ENCODE measurements at places on chromosomes 1 and 21. TPM values are rescaled to one million over a fixed set of nuclear protein-coding genes. Genes with fewer than 3 reads are reported as not detected.
A peak's percentile ranks its signal among the peaks of the same experiment; 100 is the strongest.

GRCh38 chr1:1625824-1626206, 6.2 kb upstream of the MMP23B start:
- DNase-seq: no peak

DNA sequence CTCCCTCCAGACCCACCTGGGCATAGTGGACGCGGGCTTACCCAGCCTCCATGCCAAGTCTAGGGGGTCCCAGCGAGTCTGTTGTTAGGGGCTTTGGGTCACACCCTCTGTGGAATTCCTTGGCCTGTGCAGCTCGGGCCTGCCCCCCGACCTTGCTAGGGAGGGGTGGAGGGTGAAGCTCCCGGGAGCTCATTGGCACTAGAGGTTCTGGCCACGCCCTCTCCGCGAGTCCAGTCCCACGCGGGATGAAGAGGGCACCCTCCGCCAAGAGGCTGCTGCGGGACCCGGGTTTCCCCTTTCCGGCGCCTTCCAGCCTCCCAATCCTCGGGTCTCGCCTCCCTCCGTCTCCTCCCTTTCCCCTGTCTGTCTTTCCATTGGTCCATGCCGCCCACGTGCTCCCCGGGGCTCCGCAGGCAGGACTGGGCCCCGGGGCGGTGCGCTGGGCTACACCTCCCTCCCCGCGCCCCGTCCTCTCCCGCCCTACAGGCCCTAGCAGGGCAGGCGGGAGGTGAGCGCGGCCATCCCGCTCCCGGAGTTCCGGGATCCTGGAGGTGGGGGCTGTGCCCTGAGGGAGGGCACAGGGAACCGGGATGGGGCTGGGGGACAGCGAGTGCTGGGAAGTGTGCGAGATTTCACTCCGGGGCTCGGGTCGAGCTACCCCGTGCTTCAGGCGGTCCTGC, 3.5 kb downstream of the RUSC1 start:
- peak; percentile 94 for DNase-seq

The DYNLT5 gene
- total RNA-seq: 11.1 TPM

- DNase-seq: no peak
Measured at GRCh38 chr1:232443372-232443771, 186.6 kb downstream of the SIPA1L2 start.

- no peak for DNase-seq
Measured at GRCh38 chr1:116712510-116712909, 41.7 kb upstream of the CD2 start.

DNA sequence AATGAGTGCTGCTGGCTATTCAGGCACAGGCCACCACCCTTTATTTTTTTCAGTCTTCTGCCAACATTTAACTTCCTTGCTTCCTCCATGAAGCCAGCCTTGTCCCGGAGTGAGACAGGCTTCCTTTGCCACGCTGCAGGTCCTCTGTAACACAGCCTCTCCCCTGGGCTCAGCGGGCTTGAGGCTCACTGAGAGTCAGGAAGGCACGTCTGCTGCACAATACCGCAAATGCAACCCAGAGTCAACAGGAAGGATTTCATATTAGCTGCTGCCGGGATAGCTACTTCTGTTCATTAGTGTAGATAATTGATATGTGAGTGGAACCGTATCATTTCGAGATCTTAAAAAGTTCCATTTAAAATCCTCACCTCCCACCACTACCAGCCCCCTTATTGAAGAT, 22.5 kb downstream of the MYOG start:
- DNase-seq: no peak
